NCI-H748 treated with DMSO at 0.1 percent for 48 hours (cell line): ENCODE measurements at places on chromosomes 13 and 19.
A peak's percentile ranks its signal among the peaks of the same experiment; 100 is the strongest.

- no peak for DNase-seq
Measured at GRCh38 chr13:43235028-43235427, 211.6 kb downstream of the DNAJC15 start.

DNA sequence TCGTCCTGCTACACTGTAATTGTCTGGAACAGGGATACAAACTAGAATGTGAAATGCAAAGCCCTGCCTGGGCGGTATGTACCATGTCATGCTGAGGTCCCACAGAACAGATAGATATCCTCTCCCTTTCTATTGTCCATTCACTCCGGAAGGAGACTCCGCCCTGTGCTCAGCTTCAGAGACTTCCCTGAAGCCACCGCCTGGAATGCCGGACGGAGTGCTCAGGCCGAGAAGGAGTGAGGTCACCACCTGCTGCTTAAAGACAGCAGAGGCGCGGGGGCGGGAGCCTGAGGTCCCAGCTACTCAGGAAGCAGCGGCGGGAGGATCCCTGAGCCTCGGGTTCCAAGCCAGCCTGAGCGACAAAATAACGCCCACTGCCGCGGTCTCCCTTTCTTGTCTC is 890 bp upstream of the ZNF611 start:
- no peak for DNase-seq

- no peak for DNase-seq
Measured at GRCh38 chr13:45102136-45102507, 18.2 kb upstream of the GTF2F2 start.

DNA sequence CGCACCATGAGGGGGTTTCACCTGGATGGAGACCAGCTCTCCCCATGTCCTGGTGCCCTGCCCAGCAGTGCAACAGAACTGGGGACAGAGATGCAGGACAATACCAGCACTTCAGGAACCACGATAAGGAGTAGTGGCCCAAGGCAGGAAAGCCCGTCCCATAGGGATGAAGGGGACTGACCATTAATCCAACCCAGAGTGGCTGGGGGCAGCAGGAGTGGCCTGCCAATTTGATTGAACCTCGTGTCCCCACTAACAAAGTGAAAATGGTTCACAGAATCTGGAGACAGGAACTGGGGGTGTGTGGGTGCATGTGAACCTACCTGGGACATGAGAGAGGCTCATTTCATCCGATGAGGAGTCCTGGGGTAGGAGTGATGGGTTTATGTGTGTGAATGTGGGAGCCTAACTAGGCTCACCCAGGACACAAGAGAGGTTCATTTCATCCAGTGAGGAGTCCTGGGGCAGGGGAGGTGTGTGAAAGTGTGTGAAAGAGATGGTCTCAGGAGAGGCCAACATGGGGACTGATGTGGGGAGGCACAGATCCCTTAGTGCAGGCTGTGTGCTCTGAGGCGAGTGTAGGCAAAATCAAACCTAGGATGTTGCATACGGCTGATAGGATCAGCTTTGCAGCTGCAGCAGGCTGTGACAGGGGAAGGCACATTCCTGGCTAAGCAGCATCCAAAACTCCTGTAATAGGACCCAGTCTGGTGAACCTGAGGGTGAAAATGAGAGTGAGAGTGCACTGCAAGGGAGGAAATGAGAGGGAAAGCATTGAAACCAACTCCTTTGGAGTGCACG is 98.2 kb downstream of the ZNF429 start:
- no peak for DNase-seq

GRCh38 chr13:110565296-110565695 is 3.8 kb upstream of the RAB20 start:
- DNase-seq = no peak

- DNase-seq = peak; percentile 2
Measured at GRCh38 chr13:74889321-74889720, 592.6 kb downstream of the TBC1D4 start.

- DNase-seq = no peak
Measured at GRCh38 chr13:99689955-99690354, 188.7 kb downstream of the TM9SF2 start.

DNA sequence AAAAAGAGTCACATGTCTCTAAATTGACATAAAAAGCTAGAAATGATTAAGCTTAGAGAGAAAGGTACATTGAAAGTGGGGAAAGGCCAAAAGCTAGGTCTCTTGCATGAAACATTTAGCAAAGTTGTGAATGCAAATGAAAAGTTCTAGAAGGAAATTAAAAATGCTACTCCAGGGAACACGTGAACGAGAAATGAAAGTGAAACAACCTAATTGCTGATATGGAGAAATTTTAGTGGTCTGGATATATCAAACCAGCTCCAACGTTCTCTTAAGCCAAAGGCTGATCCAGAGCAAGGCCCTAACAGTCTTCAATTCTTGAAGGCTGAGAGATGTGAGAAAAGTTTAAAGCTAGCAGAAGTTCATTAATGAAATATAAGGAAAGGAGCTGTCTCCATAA is 419.8 kb downstream of the SLITRK6 start:
- DNase-seq = no peak

GRCh38 chr13:31930901-31931522 is 100.6 kb upstream of the FRY start:
- no peak for DNase-seq

DNA sequence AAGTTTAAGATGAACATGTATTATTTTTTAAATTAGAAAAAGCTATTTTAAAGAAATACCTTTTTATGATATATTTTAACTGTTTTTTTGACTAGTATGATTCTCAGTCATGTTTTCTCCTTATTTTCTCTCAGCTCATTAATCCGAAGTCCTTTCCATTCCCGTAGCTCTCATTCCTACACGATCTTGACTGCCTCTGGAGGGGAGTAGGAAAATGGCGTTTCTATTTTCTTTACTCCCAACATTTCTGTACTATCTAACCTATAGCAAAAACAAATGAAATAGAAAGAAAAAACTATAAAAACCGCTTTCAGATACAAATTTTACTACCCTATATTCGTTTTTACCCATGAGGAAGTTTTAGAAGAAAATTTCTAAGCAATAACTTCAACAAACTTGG is 343.8 kb downstream of the RBM26 start:
- DNase-seq = no peak

DNA sequence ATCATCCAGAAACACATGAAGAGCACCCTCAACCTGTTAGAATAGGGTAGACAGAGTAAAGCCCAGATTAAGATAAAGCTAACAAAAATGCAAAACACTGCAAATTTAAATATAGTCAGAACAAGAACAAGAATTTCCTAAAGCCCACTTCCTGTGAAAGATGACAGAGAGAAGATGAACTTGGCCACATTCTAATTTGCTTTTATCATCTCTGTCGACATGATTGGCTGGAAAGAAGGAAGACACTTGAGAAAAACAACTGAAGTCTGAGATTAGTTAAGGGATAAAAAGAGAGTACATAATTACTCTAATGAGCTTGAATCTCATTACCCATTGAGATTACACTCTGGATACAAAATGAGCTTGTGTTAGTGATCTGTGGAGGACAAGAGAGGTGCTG is 537.6 kb downstream of the KLF5 start:
- no peak for DNase-seq

GRCh38 chr13:114024603-114025404 is 50.9 kb upstream of the C13orf46 start:
- DNase-seq = no peak

GRCh38 chr13:35481777-35482176 is 5.3 kb upstream of the MAB21L1 start:
- DNase-seq = no peak

DNA sequence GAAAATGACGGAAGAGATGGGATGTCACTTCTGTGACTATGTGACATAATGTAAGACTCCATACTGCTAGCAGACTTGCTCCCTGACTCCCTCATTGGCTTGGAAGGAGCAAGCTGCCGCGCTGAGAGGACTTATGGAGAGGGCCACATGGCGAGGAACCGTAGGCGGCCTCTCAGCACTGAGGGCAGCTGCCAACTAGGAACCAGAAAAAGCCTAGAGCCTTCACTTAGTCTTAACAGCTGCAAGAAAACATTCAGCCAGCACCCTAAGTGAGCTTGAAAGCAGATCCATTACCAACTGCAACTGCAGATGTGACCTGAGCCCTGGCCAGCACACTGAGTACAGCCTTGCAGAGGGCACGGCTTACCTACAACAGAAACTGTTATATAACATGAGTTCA is 33.9 kb downstream of the USP12 start:
- DNase-seq = no peak

DNA sequence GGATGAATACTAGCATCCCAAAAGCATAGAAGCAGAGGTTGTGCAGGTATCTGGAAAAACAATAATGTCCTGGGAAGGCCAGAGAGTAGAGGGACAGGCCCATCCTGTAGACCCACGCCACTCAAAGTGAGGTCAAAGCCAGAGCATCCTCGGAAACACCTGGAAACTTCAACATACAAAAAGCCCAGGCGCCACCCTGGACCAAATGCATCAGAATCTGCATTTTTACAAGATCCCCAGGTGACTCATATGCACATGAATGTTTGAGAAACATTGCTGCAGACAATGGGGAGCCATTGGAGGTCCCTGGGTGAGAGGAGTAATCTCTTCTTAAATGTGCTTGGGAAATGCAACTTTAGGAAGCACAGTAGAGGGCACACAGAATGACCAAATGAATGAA is 684.1 kb downstream of the DIAPH3 start:
- DNase-seq = no peak

DNA sequence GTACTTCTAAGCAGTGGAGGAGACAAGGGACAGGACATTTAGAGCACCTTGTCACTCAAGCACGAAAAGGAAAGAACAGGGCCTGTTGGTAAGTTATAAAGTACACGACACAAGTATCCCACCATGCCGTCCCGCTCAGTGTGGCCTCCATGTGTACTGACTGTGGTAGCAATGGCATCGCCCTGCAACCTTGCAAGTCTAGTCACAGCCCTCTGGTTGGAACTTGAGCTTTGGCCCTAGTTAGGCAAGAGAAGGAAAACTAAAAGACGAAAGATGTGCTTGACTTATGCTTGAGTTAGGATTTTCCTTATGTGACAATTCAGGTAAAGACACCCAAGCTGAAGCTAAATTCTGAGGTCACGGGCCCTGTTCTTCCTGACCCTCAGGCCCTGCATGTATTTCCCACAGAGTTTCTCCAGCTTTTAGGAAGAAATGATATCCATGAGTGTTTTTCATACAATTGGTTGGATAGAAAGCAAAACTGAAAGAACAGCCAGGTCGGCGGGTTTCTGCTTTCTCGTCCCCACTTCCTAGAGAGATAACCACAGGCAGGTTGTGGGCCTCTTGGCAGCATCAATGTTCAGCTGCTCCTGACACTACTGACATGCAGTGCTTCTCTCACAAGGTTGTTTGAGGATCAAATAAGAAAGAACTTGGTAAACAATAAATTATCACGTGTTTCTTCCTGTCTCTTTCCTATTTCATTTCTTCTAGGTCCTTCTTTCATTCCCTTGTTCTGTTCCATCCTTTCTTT is 216.2 kb downstream of the IRS2 start:
- no peak for DNase-seq

DNA sequence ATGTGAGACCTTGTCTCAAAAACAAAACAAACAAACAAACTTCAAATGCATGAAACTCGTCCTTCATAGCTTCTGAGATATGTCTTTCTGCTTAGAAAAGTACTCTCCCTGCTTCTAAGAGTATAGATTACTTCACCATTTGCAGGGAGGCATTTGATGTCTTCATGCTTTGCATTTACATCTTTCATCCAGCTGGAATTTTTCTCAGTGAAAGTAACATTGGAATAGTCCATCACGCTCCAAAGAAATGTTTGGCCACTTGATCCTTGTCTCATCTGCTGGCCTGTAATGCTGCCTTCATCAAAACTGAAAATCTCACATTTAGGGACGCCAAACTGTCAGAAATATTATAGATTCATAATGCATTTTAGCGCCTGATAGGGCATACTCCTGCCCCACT is 19.2 kb downstream of the PNMA8A start:
- no peak for DNase-seq

DNA sequence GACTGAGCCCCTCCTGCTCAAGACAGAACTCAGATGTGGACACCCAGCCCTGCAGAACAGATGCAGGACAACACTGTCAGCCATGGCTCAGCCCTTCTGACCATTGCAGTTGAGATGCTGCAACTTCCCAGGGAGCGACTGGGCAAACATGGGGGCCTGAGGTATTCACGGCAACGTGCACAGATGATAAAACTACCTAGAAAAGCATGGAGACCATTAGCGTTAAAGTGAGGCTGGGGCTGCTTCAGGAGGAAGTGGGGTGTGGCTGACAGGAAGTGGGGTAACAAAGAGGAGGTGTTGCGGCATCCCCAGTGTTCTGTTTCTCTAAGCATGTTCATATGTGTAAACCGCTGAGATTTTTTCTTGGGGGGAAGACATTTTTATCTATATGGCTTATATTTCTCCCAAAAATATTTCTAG is 1.3 kb upstream of the SIGLEC9 start:
- no peak for DNase-seq

DNA sequence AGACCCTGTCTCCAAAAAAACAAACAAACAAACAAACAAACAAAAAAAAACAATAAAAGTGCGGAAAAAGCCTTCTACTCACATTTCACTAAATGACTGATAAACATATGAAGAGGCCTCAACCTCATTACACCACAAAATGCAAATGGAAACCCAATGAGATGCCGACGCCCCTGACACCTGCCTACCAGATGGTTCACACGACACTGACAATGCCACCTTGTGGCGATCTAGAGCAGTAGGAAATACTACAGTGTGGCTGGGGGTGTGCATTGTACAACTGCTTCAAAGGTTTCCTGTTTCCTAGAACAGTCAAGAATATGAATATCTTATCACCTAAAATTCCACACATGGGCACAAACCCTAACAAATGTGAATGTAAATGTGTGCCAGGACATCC is 14.0 kb downstream of the SCGB2B2 start:
- DNase-seq = peak; percentile 24

- no peak for DNase-seq
Measured at GRCh38 chr13:110799246-110800236, 86.0 kb downstream of the ING1 start.

DNA sequence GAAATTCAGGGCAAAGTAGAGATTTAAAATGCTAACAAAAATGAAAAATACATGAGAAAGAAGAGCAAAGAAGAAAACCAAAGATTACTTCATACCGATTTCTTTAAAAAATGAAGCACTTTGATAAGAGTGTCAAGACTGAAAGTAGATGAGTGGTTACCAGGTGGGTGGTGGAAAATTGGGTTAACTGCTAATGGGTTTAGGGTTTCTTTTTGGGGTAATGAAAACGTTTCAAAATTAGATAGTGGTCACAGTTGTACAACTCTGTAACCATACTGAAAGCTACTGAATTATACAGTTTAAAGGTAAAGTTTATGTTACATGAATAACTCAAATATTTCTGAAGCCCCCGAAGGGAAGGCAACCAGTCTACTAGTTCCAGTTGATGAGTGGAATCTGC is 179.4 kb downstream of the NDFIP2 start:
- DNase-seq = no peak

DNA sequence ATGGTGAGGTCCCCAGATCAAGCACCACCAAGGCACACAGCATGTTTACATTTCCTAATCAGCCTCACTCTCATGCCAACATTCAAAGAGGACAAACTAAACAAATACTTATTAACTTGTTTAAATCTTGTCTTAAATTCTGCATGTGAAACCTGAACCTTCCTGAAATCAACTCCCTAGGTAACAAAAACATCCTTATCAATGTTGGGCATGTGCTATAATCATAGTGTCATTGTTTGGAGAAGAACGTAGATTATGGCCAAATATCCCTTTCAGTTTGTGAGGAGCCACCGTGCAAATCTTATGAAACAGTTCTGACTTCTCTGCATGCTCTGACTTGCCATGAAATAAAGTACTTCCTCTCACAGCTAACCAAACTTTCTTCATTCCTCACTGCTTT is 123.8 kb downstream of the NDFIP2 start:
- peak; percentile 37 for DNase-seq
